ENCODE measurements at places on chromosomes 16 and 17.

GRCh38 chr17:62933501-62934385, 32.3 kb upstream of the TANC2 start:
- no peak for DNase-seq

GRCh38 chr17:42512733-42513251, 23.2 kb upstream of the NAGLU start:
- no peak for DNase-seq

DNA sequence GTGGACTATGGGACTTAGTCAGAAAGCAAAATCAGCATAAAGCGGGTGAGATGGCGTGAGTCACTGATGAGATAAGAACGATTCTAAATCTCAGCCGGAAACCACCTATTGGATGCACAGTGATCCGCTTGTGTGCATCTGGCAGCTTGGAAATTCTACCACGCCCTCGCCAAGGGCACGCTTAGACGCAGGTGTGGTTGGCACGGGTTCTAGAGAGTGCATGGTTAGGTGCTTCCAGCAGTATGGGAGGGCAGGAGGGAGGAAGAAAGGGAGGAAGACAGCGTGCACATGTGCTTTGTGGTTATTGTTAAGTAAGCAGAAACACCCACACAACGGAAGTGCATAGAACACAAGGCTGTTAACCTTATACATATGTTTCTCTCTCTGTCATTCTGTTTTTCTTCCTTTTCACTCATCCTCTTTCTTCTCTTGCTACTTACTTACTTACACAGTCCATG, 374.0 kb upstream of the ASIC2 start:
- no peak for DNase-seq

GRCh38 chr17:34853924-34854323, 107.3 kb downstream of the CCT6B start:
- no peak for DNase-seq

DNA sequence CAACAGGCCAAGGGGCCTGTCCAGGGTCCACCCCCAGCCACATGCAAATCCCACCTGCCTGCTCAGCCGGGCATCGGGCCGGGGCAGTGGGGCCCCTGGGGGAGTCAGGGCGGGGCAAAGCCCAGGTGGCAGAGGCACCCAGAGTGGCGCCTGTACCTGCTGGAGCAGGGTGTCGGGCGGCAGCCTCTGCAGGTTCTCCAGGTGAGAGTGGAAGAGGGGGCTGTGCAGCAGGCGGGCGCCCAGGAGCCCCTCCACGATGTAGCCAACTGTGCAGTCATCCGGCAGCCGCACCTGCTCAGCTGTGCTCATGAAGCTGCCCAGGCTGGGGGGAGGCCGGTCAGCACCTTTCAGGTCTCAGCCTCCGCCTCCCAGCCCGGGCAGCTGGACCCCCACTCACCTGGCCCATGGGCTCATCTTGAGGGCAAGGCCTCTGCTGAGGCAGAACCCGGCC, 2.1 kb downstream of the RFNG start:
- DNase-seq = no peak

DNA sequence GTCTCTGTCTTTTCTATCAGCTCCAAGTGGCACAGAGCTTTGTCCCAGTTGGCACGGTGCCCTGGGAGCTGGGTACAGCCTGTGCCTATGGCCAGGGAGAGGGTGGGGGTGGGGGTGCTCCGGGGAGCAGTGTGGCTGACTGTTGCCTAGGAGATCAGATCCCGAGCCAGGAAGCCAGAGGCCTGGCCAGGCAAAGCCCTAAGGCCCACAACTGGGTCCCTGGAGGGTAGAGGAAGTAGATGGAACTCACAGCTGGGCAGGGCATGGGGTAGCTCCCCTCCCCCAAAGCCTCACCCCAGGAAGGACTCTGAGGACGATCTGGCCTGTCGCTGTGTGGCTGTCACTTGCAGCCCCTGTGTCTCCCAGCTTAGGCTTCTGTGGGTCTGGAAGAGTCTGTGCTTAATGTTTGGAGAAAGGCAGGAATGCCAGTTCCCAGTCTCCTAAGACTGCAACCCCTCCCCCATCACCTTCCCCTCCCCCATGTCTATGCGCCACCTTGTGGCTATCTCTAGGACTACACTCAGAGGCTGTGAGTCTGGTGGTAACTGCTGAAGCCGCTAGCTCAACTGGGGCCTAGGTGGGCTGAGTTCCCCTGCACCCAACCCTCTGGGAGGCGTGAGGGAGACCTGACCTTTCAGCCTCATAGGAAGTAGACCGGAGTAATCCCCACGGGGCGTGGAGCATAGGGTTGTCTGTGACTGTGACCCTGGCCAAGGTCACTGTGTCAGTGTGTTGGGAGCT, 12.6 kb downstream of the THRA start:
- DNase-seq = no peak
